Activated T-helper 1 cell treated with anti-CD3 and anti-CD28 coated beads, Interleukin-2, amount 50 U/mL, for 16 hours (primary cell): ENCODE measurements at places on chromosomes 7 and 10.

DNA sequence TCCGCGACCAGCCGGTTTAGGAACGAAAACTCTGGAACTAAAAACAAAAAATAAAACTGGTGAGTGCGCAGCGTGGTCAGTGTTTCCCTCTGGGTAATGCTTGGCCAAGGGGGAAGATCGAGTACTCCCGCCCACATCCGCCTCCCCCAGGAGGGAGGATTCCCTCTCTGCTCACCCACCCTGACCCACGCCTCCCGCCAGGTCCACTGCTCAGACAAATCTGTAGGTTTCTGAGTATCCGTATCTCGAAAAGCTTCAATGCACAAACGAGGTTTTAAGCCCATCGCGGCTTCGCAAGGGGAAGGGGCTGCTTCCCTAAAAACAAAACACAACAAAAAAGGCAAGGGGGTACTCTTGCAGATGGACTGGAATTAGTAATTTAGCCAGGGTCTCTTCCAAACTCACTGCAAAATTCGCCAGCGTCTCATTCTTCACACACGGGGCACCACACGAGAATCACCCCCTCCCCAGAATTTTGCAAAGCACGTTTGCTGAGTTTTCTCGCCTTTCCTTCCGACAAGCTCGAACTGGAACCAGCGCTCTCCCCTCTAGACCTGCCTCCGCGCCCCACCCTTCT is 75.2 kb downstream of the INSIG1 start:
- DNase-seq: no peak

DNA sequence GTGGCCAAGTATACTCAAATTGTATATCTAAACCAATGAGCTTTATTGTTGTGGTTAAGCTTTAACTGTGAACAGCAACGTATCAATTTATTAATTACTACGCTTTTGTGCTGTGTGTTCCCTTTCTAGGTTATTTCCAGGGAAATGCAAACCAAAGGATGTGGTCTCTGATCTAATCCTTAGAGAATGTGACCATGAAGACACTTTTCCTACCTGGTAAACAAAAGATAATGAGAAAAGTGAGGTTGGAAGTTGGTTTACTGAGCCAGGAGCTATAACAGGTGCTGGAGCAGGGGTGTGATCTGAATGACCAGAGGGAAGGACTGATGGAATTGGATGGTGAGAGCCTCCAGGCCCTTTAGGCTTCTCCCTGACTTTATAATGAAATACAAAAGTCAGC is 25.4 kb upstream of the CALU start:
- no peak for DNase-seq

DNA sequence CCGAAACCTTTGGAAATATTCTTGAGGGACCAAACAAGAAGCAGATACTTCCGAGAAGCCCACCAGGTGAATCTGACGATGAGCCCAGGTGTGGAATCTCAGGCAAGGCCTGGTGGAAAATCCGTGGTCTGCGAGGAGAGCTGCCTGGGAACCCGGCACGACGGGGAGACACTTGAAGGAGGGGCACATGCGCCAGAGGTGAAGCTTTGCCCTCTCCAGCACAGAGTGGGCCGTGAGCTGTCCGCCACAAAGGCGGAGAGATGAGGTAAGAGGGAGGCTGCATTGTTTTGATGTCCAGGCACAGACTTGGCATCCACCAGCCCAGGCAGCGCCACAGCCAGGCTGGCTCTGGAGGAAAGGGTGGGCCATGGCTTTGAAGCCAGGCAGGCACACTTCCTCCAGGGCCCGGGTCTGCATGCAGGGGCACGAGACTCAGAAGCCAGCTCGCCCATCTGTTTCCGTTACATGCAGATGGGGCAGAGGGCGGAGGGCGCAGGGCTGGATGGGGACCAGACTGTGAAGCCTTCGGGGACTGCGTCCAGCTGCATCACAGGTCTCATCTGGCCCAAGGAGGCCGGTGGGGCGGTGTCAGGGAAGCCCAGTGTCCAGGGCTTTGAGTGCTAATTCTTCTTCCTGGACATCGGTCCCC is 45.4 kb downstream of the CALML3 start:
- no peak for DNase-seq

- DNase-seq: no peak
Observed at GRCh38 chr10:28293236-28294168, 9.4 kb downstream of the MPP7 start.

GRCh38 chr7:134182078-134182477 is 54.9 kb downstream of the LRGUK start:
- no peak for DNase-seq

DNA sequence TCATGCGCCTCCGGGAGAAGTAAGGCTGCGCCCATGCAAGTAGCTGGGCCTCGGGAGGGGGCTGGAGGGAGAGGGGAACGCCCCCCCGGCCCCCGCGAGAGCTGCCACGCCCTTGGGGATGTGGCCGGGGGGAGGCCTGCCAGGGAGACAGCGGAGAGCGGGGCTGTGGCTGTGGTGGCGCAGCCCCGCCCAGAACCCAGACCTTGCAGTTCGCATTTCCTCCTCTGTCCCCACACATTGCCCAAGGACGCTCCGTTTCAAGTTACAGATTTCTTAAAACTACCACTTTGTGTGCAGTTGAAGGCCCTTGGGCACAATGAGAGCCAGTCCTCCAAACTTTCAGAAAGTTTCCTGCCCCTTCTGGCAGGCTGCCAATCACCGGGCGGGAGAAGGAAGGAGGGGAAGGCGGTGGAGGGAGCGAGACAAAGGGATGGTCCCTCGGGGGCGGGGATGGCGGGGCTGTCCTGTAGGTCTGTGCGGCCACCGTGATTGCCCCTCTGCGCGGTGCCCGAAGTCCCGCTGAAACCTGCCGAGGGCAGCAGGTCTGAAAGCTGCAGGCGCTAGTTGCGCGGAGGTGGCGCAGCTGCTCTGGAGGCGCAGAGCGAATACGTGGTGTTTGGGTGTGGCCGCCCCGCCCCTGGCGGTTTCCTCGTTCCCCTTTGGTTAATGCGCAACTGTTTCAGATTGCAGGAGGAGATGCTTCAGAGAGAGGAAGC is 2.1 kb downstream of the VIM start:
- DNase-seq: peak; percentile 77

DNA sequence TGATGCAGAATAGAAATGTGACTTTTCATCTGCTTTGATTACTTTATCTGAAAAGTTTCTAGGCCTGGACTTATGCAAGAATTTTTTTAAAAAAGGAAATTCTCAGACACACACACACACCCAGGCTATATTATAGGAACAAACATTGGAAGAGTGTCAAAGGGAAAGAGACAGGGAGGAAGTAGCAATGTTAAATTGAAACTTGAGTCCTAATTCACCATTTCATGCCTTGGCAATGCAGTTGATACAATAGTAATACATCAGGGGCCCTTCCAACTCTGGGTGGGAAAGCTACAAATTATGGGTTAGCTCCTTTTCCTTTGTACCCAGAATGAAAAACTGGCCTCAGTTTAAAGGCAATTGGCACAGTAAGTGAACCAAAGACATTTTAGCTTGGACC is 258.0 kb upstream of the LYZL1 start:
- DNase-seq: no peak

DNA sequence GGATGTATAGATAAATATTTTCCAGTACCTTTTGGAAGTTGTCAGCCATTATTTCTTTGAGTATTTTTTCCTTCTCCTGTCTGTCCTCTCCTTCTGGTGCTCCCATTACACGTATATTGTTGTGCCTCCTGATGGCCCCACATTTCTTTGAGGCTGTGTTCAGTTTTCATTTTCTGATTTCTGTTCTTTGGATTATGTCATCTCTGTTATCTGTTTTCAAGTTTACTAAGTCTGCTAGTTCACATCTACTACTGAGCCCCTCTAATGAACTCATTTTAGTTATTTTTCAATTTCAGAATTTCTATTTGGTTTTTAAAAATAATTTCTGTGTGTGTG is 16.3 kb downstream of the RBM33 start:
- no peak for DNase-seq

DNA sequence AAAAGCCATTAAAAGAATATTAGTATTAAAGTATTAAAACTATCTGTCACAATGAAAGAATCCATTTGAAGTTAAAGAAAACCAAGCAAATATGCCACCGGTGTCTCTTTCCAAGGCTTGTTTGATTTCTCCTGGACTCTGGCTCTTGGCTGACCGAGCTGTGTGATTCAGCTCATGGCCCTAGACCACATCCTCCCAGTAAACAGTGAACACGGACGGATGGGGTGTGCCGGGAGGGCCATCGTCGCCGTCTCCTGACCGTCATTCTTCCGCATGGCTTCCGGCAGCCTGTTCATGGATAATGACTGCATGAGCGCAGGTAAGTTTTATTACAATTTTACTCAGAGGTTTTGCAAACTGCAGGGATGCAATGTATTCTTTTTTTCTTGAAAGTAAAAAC is 218.5 kb downstream of the DNAJB6 start:
- DNase-seq: no peak

DNA sequence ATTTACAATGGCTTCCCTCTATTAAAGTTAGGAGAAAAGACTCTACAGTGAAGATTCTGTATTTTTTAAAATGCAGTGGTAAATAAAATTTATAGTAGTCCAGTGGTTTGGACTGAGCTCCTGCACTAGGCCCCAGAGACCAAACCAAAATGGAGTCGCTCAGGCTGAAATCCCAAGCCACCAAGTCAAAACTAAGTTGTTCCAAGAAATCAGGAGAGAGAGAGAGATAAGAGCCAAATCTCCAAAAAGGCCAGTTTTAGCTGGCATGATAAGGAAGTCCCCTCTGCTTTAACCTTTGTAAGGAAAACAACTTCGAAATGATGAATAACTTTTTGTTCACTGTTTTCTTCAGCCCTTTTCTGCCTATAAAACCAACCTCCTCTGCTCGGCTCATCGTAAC is 265.9 kb upstream of the KLF14 start:
- no peak for DNase-seq

DNA sequence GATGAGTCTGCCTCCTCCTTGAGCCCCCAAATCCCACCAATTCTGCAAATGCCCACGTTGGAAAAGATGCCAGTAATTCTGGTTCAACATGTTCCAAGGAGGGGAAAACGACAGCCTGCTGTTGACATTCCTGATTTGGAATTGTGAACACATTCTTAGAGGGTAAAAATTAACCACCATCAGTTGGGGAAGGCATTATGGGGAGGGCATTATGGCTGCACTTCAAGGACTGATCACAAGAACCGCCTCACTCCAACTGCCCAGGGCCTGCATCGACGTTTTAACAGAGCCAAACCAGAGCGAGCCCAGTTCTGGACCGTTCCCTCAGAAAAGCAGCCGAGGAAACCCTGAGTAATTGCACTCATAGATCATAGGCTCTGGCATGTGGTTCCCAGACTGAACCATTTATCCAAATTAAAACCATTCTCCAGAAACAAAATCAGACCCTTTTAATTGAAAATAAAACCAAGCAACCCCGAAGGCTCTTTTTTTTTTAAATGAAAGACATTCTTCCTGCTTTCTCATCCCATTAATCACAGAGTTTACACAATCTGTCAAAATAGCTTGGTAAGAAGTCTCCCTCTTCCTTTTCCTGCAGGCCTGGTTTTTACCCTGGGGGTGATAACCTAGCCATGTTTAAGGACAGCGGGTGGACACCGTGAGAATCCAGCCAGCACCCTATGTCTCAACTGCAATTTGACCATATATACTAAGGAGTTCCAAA is 8.0 kb downstream of the TNS3 start:
- DNase-seq: no peak

GRCh38 chr10:84447701-84448400 is 119.5 kb downstream of the CCSER2 start:
- no peak for DNase-seq

DNA sequence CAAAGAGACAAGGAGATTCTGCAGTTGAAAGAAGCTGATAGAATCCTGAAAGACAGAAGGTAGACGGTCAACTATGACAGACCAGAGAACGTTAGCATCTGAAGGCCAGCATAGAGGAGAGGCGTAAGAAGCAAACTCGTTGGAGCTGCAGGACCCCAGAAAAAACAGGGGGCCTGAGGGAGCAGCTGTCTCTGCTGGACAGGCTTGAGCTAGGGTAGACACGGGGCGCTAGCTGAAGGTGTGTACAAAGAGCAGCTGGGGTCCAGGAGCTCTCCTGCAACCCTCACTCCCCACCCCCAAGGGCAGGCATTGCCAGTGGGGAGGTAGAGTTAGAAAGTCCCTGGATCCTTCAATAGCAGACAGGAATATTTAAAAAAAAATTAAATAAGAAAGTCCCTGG is 14.6 kb upstream of the GDI2 start:
- no peak for DNase-seq

- no peak for DNase-seq
Observed at GRCh38 chr10:128074589-128074988, 51.6 kb downstream of the MKI67 start.

GRCh38 chr7:93117327-93117726 is 452 bp downstream of the SAMD9 start:
- no peak for DNase-seq

DNA sequence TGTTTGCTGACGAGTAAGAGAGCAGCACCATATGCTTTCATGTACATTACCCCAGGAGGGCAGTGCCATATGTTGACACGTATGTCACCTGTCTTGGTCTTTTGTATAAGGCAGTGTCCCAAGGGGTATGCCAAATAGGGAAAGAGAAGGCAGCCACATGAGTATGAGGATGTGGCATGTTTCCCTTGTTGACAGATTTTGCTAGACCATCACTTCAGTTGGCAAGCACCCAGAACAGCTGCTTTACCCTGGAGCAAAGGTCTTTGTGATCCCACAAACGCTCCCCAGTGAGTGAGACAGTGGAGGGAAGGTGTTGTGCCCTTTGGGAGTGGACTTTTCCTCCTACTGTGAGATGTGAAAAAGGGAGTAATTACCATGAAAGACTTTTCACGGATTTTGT is 350.1 kb downstream of the ETV1 start:
- DNase-seq: no peak

DNA sequence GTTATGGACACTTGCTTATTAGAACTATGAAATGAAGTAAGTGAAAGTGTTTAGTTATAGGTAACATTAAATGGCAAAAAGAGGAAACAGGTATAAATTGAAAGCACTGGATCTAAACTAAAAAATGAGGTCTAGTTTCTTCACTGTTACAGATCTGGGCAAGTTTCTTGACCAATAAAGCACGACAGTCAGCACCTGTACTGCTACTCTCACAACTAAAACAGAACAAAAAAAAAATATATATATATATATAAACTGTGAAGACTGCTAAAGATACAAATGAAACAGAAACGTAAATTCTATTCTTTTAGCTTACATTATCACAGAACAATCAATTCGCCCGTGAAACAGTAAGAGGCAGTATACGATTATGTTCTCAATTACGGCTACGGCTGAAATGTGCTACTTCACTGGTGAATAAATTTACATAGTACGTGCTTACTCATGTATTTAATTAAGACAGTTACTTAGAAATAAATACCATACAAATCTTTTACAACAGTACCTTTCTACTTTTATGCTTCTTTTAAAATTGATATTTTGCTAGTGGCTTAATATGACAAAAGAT is 4.2 kb downstream of the AHR start:
- no peak for DNase-seq

GRCh38 chr7:139582671-139583155 is 59.2 kb downstream of the CLEC2L start:
- no peak for DNase-seq

GRCh38 chr7:50685135-50686065 is 97.3 kb downstream of the GRB10 start:
- no peak for DNase-seq

- no peak for DNase-seq
Observed at GRCh38 chr7:28853150-28853549, 105.0 kb downstream of the TRIL start.

- no peak for DNase-seq
Observed at GRCh38 chr10:60253484-60253883, 136.2 kb downstream of the ANK3 start.
